ENCODE measurements at places on chromosomes 3 and 15.
A peak's percentile ranks its signal among the peaks of the same experiment; 100 is the strongest.

GRCh38 chr3:101243285-101244211 lies 76.8 kb downstream of the IMPG2 start:
- ATAC-seq = no peak

GRCh38 chr3:11712646-11713045 lies 68.9 kb upstream of the VGLL4 start:
- no peak for ATAC-seq

DNA sequence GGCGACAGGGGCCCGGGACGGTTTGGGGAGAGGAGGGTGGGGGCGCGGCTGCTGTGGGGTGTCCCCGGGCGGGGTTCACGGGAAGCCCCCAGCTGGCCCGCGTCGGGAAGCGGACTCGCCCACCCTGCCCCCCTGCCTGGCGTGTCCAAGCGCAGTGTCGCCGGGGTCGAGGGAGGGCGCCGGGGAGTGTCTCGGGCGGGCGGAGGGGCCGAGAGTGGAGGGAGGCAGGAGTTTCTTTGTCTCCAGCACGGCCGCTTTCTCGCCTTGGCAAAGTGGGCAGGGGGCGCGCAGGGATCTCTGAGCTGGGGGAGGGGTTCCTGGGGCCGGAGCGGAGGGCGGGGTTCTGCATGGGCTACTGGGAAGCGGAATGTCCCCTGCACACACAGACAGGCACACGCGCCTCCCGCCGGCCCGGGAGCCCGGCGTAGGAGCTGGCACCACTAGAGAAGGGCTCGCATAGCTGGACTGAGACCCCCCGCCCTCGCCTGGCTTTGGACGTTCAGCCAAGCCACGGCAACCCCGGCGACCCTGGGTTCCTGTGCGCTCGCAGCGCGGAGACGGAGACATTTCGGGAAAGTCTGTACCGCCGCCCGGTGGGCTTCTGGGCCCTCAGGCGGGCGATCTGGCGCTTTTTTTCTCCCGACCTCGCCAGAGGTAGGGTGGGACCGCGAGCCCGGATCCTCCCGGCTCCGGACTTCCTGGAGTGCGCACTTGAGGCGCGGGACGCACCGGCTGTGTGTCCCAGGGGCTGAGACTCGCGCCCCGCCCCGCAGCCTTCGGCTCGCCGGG lies 822 bp downstream of the ST8SIA2 start:
- no peak for ATAC-seq

- no peak for ATAC-seq
Observed at GRCh38 chr3:84601303-84601702, 357.5 kb upstream of the CADM2 start.

DNA sequence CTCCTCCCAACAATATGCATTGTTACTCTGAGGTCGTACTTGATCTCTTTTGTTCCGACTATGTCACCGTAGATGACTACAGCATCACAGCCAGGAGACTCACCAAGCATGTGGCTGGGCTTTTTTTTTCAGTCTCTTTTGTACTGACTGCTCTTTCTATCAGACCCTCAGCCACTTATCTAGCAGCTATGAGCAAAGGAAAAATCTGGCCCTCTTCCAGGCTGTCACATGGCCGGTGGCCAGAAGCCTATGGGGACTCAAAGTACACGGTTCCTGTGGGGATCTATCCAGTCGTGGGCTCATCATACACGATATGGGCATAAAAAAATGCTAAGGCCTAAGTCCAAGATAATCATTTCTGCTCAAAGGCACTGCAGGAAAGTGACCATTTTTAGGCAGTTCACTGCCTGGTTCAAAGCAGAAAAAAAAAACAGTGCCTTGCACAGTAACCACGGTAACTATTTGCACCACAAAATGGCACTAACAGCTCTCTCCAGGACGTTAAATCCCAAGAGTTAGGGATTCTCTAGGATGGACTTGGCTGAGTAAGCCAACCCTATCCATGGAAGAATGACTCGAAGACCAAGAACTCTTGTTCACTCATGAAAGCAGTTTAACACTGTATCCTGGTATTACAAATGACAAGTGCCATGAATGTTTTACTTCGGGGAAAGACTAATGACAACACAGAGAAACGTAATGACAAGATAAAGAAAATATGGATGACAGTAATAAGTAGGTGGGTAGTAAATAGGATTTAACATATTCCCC lies 50.3 kb downstream of the SHQ1 start:
- ATAC-seq = peak; percentile 83

Data from SK-N-SH treated with all-trans-retinoic acid at 6 μM for 48 hours (cell line).